ENCODE measurements at places on chromosomes 5 and 9.
A peak's percentile ranks its signal among the peaks of the same experiment; 100 is the strongest.

- no peak for DNase-seq
Observed at GRCh38 chr5:60349891-60350415, 350.0 kb downstream of the DEPDC1B start.

DNA sequence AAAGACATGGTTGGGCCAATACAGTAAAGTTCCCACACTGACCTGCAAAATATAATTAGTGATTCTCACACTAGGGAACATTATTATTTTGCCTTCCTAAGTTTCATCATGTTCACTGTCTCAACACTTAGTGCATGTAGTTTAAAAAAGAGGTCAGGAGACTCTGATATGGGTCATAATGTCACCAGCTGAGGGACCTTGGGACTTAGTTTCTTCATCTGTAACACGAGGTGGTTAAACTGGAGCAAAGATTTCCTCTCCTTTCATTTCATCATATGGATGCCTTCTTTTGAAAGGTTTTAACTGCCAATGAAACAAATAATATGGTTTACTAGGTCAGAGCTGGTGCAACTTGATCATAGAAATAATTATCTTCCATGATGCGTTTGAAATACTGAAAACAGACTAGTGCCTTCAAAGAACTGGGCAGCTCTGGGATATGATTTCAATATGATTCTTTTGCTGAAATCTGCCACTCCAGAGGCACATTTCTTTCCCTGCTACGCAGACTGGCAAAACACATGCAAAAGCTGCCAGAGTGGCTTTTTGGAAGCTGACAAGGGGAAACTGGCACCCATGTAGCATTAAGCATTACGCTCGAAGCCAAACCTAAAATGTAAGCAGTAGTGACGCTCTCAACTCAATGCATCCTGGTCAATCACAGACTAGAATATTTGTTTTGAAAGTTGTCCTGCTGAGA is 20.8 kb downstream of the RETREG1 start:
- DNase-seq: no peak

- no peak for DNase-seq
Observed at GRCh38 chr5:10434392-10434791, 7.3 kb upstream of the ROPN1L start.

DNA sequence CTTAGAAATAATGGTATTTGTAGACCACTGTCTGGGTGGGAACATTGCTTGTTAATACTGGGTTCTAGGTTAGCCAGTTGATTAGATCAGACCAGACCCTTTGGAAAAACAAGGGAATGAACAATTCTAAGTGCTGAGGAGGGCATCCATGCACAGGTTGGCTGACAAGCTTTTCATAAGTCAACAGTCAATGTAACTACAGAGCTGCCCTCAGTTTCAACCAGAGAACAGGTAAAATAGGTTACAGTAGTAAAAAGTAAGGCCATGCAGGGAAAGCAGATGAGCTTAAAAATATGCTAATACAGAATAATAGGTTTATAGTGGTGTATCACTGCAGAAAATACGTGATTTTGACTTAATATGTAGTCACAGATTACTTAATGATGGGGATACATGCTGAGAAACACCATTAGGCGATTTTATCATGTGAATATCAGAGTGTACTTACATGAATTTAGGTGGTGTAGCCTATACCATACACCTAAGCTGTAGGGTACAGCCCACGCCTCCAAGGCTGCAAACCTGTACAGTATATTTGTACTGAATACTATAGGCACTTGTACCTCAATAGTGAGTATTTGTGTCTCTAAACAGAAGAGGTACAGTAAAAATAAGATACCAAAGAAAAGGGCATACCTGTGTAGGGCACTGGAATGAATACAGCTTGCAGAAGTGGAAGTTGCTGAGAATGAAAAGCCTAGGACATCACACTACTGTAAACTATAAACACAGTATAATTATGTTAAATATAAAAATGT is 6.1 kb upstream of the FGF18 start:
- no peak for DNase-seq

- no peak for DNase-seq
Observed at GRCh38 chr5:173228639-173229381, 6.2 kb downstream of the NKX2-5 start.

DNA sequence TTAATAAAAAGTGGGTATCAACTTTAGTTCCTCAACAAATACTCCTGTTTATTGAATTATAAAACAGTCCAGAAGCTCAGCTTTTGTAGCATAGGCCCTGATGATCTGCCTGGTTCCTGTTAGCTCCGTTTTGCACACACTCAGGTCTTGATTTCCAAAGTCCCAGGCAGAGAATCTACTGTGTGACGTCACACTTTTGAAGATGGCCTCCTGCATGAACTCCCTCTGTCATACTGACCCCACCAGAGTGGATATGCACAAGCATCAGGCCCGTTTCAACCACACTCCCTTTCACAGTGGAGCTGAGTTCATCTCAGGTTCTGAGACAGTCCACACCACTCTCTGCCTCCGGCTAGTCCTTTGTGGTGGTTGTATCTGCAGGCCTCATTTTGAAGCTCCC is 353.1 kb downstream of the PTPRD start:
- DNase-seq: no peak

DNA sequence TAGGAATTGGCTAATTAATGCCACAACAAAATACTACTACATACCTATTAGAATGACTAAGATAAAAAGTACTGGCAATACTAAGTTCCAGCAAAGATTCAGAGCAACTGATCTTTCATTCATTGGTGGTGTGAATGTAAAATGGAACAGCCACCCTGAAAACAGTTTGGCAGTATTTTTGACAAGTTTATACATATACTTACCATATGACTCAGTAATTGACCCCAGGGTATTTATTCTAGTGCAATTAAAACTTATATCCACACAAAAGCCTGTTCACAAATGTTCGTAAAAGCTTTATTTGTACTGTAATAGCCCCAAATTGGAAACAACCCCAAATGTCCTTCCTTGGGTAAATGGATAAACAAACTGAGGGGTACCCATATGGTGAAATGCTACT is 270.8 kb upstream of the ACTBL2 start:
- DNase-seq: no peak

DNA sequence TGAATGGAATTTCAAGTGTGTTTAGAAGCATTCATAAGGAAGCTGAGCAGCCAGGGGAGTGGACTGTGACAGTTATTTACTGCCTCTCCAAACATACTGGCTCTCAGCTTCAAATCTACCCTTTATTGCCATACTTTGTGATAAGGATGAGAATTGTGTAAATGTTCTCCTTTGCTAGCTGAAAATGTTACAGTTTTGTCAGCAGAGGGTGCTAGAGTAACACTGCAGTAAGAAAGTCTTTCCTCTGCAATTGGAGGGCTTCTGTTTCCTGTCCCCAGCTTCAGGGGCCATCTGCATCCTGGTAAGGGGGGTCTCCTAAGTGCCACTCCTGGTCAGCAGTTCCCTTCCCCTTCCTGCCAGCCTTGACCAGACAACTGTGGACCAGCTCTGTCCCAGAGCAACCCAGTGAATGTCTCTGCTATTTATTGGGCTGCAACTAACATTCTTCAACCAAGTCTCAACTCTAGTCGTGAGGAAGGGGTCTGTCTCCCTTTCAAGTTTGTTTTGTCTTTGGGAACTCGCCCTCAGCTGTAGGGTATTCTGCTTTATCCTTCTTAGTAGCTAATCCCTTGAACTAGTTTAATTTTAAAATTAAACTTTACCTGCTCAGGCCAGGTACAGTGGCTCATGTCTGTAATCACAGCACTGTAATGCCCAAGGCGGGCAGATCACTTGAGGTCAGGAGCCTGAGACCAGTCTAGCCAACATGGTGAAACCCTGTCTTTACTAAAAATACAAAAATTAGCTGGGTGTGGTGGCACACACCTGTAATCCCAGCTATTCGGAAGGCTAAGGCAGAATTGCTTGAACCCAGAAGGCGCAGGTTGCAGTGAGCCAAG is 45.3 kb downstream of the RAPGEF6 start:
- no peak for DNase-seq

- no peak for DNase-seq
Observed at GRCh38 chr5:177320879-177321278, 9.2 kb upstream of the MXD3 start.

DNA sequence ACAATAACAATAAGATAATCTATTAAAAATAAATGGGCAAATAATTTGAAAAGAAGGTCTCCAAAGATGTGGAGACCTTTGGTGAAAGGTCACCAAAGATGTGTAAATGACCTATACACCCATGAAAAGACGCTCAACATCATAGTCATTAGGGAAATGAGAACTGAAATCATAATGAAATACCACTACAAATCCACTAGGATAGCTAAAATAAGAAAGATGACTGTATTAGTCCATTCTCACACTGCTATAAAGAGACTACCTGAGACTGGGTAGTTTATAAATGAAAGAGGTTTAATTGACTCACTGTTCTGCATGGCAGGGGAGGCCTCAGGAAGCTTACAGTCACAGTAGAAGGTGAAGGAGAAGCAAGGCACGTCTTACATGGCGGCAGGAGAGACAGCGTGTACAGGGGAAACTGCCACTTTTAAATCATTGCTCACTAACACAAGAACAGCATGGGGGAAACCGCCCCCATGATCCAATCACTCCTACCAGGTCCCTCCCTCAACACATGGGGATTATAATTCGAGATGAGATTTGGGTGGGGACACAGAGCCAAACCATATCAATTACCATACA is 339.6 kb downstream of the ENC1 start:
- DNase-seq: no peak

DNA sequence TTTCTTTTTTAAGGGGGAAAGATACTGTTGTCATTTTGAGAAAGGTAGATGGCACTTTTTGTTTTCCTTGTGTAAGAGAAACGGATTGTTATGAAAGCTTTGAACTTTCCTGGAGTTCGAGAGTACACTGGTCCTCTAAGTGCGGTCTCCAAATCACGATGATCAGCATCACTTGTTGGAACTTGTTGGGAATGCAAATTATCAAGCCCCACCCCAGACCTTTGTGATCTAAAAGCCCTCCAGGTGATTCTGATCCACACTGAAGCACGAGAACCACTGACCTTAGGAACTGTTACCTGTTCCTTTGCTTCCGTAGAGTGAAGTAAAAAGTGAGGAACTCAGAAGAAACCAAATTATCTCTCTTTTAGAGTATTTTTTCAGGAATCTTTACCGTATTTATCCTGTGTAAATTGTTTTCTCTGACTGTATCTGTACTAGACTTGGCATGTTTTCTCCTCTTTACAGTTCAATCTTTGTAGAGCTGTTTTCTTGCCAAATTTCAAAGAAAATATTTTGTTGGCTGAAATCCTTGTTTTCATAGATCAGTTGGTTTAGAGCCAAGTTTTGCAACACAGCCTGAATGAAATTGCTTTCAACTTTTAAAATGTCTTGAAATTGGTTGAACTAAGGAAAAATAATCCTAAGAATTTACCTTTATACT is 4.0 kb downstream of the MAT2B start:
- DNase-seq: no peak

DNA sequence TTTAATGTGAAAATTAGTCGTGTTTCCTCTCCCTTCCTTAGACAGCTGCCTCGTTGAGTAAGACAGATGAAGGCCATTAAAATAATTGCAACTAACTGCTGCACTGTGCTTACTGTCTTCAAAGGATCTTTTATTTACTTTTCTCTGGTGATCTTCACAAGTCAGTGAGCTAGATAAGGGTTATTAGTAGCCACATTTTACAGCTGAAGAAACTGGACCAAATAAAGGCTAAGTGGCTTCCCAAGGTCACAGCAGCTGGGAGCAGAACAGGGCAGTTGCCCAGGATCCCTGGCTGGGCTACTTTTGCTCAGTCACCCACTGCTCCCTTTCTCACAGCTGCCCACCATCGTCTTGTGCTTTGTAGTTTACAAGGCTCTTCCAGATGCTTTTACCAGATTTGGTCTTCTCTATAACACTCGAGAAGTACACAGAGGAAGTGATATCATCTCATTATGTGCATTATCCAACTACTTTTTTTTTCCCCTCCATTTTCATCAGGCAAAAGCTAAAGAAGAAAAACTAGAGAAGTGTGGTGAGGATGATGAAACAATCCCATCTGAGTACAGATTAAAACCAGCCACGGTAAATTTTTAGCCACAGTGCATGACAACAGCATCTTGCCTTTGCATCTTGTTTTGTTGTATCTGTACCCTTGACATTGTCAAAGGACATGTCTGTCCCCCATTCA is 61.8 kb downstream of the ERAP1 start:
- DNase-seq: no peak

DNA sequence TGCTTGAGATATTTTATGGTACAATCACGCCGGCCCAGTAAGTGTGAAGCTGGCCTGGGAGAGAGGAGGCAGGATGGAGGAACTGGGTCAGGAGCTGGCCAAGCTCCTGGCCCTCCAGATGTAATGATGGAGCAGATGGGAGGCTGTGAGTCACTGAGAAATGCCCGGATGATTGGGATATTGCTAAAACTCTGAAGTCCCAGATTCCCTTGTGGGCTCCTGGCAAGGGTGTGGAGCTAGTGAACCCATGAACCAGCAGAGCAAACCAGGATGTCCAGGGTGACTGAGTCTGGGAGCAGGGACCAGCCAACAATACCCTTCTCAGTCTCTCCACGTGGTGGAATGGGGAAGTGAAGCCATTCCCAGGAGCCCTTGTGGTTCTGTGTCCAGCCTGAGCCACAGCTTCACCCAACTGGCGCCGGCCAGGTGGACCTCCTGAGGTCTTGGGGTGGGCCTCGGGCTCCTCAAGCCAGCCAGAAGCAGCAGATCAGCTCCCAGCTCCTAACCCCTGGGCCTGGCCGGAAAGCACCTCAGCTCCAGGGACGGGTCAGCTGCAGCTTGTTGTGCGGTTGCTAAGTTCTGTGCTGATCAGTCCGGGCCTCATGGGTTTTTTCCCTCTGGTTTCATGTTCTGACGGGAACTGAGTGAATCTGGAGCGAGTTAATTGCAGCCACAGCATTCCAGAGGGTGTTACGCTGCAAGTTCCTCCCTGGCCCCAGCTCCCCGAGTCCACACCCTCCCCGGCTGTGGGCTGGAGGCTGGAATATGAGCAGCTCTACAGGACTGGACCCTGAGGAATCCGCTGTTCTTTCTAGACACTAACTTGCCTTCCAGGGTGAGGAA is 37.6 kb downstream of the DUSP1 start:
- no peak for DNase-seq

GRCh38 chr5:38426986-38427950 is 129.2 kb downstream of the LIFR start:
- peak; percentile 69 for DNase-seq

DNA sequence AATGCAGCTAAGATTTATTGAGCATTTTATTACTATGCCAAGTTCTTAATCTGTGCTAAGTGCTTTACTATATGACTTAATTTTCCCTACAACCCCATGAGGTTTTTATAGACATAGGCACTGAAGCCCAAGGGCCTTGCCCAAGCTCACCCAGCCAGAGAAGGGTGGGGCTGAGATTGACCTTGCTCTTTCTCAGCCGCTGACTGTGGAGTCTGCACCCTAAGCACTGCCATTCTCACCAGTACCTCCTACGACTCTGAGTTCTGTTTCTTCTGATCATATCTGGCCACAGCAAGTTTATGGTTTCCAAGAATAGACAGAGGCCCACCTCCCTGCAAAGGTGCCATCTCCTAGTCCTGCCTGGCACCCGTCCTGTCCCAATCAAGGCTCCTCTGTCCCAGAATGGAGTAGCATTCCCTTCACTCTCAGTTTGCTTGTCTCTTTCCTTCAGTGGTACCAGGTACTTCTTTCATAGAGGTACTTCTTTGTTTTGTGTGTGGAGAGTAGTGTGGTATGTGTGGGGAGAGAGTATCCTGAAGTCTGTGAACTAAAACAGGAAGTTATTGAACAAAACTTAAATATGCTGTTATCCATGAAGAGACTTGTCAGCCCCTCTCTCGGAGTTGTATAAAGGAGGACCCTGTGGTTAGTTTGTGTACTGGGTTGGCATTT is 42.6 kb downstream of the CSF1R start:
- no peak for DNase-seq

Data from cardiac septum (tissue), 1 donor.